ACHN (cell line): ENCODE measurements at places on chromosomes 16 and 17.
A peak's percentile ranks its signal among the peaks of the same experiment; 100 is the strongest.

DNA sequence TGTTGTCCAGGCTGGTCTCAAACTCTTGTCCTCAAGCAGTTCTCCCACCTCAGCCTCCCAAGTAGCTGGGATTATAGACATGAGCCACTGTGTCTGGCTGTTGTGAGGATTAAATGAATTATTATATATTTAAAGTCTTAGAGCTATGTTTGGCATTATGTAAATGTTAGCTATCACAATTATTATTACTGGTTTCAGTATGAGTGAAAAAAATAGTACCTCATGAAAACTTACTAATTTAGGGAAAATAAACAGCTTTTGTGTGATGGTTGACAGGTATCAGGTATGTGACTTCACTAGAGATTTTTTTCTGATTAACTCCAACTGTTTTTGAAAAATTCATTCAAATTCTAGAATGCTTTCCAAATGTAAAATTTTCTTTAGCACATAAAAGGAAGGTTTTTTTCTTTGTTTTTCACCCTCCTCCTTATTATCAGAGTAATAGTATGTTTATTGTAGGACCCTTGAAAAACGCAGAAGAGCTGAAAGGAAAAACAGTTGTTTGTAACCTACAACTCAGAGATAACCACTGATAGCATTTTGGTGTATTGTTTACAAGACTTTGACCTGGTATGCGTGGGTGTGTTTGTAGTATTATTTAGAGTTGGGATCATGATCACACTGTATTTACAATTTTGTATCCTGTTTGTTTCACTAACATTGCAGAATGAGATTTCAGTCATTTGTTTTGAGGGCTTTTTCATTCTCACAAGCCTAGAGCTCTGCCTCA is 13.2 kb downstream of the NLK start:
- DNase-seq, result no peak

GRCh38 chr17:40309031-40309948 is at the start of gene RARA:
RARA (plus strand) TSS chr17:40309180; CDS start chr17:40331219, 22,039 bp downstream.
- peak; percentile 62 for DNase-seq

- DNase-seq, result no peak
These were observed 45.6 kb downstream of the PRMT7 start for GRCh38 chr16:68356249-68356918.

DNA sequence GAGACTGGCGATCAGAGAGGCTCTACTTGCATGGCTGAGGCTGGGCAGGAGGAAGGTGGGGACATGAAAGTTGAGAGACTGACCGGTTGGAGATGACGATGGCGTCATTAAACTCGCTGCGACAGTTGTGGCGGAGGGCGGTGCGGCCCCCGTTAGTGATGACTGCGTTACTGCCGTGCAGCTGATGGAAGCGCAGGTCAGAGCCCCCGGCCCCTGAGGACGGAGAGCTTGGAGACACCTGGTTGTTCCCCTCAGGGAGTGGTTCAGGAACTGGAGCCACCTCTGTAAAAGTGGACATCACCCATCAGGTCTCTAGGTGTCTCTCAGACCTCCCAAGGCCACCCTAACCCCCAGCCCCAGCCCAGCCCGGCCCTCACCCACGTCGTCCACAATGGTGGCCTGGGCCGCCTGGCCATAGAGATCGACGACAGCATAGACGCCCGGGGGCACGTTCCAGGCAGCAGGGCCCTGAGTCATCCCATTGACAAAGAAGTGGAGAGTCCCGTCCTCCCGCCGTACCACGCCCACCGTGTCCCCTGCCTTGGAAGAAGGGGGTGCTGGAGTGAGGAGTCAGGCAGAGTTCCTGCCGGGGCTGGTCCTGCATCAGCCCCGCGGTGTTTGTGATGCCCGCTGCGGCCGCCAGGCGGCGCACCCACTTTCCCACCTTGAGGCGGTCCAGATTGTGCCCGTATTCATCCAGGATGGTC is 5.3 kb downstream of the NEURL4 start:
- DNase-seq, result no peak

- DNase-seq, result no peak
These were observed 69.4 kb downstream of the ZDHHC7 start for GRCh38 chr16:84941921-84942320.

GRCh38 chr17:16989953-16990860 is 18.3 kb upstream of the TNFRSF13B start:
- DNase-seq, result no peak

DNA sequence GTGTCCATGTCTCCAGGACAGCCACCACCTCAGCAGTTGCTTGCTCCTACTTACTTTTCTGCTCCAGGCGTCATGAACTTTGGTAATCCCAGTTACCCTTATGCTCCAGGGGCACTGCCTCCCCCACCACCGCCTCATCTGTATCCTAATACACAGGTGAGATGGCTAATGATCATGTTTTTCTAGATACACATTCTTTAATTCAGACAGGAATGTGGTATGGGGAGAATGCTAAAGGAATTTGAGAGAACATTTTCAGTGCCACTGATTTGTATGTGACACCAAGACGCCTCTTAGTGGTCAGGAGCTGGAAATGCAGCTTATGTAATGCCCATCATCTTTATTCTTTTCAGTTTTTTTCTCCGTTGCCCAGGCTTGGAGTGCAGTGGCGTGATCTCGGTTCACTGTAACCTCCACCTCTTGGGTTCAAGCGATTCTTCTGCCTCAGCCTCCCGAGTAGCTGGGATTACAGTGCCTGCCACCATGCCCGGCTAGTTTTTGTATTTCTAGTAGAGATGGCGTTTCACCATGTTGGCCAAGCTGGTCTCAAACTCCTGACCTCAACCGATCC is 8.9 kb upstream of the RAPGEFL1 start:
- peak; percentile 83 for DNase-seq

- no peak for DNase-seq
These were observed 184.0 kb upstream of the GSE1 start for GRCh38 chr16:85428899-85429775.

GRCh38 chr17:45388604-45389325 is 43.9 kb downstream of the ARHGAP27 start:
- no peak for DNase-seq

DNA sequence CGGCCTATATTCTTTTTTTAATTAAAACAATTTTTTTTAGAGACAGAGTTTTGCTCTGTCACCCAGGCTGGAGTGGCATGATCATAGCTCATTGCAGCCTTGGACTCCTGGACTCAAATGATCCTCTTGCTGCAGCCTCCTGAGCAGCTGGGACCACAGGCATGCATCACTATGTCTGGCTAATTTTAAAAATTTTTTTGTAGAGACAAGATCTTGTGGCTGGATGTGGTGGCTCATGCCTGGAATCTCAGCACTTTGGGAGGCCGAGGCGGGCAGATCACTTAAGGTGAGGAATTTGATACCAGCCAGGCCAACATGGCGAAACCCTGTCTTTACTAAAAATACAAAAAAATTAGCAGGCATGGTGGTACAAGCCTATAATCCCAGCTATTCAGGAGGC is 54.8 kb upstream of the MSI2 start:
- DNase-seq, result no peak

- no peak for DNase-seq
These were observed 61.3 kb downstream of the NKD1 start for GRCh38 chr16:50609471-50609870.
